ENCODE measurements at places on chromosomes 5 and 9.

- no peak for DNase-seq
Observed at GRCh38 chr9:94084314-94084713, at the start of gene PTPDC1. PTPDC1 (plus strand) TSS chr9:94084464; CDS start chr9:94084531, 67 bp downstream.

DNA sequence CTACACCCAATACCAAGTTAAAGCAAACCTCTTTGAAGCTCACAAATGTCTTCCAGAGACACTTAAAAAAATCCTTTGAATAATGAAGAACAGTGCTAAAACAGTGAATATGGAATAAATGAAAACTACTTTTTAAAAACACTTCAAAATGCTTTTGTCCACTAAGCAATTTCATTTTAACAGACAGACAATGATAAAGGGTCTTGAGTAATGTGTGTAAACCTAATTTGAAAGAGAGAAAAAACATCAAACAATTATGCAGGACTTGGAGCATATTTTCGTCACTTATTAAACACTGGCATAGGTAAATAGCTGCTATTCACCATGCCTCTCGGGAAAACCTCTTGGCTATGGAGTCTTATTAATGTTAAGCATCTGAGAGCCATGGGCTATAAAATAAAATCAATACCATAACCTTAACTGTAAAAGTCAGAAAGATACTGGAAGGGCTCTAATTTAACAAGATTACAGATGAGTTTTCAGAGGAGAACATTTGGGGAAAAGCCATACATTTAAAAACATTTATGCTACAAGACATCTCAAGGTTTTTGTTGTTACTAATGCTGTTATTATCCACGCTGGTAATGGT is 177.8 kb downstream of the NFIB start:
- no peak for DNase-seq

GRCh38 chr5:56683281-56683680 is 132.1 kb upstream of the MAP3K1 start:
- no peak for DNase-seq

DNA sequence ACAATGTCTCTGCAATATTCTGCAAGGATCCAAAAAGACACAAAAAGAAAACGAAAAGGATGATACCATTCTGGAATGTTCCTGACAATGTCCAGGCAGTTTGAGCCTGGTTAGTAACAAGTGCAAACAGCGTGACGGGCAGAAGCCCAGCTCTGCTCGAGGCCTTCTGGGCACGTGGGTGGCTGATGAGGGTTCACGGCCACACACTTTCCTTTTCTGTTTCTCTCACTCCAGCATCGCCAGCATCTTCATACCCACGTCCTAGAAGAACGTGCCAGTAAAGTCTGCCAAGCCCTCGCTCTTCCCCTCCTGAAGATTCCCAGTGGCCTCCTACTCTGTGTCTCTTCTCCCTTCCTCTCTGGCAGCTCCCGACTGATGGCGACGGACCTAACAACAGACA is 36.7 kb downstream of the COL23A1 start:
- DNase-seq, result no peak

DNA sequence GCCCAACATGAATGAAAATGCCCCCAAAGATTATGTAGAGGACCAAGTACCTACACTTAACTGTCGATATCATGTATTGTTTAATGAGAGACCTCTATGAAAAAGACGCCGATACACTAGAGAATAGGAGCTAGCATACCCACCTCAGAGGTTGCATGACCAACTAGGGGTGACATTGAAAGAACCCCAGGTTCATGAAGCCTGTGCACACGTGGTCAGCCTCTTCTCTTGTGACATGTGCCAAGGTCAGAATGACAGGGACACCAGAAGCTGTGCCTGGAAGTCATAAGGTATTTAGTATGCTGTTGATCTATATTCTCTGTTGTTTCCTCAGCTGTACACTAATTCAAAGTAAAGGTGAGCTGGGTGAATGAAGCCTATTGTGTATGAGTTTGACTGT is 1594.1 kb downstream of the EFNA5 start:
- no peak for DNase-seq

GRCh38 chr5:139392324-139392677 is 2.6 kb upstream of the MZB1 start:
- DNase-seq, result no peak

DNA sequence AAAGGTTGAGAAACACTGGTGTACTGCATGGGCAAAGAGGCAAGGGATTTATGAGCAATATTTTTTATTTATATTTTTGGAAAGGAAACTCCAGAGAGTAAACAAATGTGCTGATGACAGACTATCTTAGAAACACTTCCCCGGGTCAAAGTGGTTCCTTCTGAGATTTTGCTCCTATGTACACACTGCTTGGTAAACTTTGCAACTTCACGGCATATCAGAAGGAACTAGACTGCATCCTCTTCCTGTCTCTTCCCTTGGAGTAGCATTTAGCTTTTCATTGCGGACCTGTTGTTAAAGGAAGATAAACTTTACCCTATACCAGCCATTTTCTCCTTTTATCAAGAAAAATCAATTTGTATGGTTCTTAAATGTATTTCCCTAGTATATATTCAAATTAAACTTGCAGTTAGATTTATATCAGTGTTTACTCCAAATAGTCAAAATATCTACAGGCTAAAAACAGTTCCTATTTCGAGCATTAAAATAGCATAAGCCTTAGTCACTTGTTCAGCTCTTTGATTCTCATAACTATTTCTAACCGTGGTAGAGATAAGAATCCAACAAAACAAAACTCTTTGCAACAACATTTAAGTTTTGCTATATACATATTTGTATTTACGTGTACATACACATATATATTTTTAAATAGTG is 48.0 kb upstream of the LRRC19 start:
- DNase-seq, result no peak

- DNase-seq, result no peak
Observed at GRCh38 chr5:149732324-149733128, 2.4 kb downstream of the PPARGC1B start.

DNA sequence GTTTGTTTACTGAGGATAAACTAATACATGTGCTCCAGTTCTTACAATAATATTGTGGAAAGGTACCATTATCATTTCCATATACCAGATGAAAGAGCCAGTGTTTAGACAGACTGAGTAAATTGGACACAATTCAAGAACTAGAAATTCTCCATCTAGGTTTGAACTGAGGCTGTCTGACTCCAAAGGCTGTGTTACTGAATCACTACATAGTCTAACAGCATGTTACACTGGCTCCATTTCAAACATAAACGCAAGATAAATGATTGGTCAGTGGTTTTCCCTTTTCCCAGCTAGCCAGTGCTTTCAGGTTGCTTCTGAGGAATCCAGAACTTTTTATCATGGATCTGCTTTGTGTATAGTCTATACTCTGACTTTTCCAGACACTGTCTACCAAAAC is 8.1 kb downstream of the SPDL1 start:
- DNase-seq, result no peak

GRCh38 chr5:11234501-11234911 is 473.5 kb upstream of the DAP start:
- DNase-seq, result no peak

Measured in Caki2 (cell line).